ENCODE measurements at places on chromosomes 2 and 18.
A peak's percentile ranks its signal among the peaks of the same experiment; 100 is the strongest.

DNA sequence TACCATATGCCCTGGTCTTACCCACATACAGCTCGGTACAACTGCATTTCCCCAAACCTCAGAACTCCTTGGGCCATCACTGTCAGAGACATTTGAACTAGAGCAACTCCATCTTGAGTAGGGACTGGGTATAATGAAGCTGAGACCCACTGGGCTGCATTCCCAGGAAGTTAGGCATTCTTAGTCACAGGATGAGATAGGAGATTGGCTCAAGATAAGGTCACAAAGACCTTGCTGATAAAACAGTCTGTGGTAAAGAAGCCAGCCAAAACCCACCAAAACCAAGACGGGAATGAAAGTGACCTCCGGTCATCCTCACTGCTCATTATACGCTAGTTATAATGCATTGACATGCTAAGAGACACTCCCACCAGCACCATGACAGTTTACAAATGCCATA, 131.3 kb downstream of the PIK3C3 start:
- DNase-seq, result no peak

- peak; percentile 60 for DNase-seq
These were observed 2.8 kb downstream of the ONECUT2 start for GRCh38 chr18:57437766-57438671.

- no peak for DNase-seq
These were observed 36.1 kb upstream of the TNFRSF11A start for GRCh38 chr18:62289047-62289446.

DNA sequence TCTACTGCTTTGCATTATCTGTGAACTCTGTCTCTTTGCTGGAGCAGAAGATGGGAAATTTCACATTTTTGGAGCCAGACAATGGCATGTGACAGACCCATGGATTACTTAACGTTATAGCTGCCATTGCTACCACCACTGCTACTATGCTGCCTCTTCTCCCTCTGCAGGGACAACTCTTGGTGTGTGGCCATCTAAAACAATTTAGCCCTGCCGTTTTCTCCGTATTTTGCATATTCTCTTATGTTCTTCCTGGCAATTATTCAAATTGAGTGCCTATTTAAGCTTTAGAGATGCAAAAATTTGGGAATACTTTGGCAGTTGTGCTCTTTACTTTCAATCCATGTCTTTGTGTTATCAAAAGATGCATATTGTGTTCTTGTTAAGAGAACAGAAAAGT, 386.8 kb downstream of the XIRP2 start:
- no peak for DNase-seq

- no peak for DNase-seq
These were observed 66.9 kb downstream of the CDH20 start for GRCh38 chr18:61400016-61400635.

- DNase-seq, result no peak
These were observed 92.5 kb downstream of the DGKD start for GRCh38 chr2:233446606-233447305.

GRCh38 chr2:222888716-222889115, 27.9 kb downstream of the ACSL3 start:
- DNase-seq, result no peak

DNA sequence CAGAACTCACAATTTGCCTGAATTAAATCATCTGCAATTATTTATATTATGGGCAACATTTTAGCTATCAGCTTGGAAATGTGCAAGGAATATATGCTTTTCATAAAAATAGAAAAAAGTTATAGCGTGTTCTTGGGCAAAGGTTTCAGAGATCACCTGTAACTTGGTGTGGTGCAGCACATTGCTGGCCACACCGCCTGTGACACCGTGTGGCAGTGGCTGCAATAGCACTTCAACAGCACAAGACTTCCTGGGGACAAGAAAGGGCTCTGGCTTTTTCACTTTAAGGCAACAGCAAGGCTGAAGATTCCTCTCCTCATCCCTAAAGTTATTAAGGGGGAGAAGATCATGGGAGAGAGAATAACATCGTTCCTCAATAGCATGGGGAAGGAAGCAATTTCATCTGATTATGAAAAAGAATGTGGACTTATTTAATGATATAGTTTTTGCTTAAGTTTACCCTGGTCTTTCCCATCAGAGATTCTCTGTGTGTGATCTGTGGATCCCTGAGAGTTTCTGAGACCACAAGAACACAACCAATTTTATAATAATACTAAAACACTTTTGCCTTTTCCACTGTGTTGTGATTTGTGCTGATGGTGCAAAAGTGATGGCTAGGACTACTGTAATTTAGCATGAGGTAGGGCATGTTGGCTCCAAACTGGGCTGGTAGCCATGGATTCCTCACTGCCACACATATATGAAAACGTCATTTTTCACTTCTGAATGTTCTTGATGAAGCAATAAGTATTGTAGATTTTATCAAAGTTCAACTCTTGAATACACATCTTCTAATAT, 15.0 kb upstream of the SERPINB3 start:
- no peak for DNase-seq

DNA sequence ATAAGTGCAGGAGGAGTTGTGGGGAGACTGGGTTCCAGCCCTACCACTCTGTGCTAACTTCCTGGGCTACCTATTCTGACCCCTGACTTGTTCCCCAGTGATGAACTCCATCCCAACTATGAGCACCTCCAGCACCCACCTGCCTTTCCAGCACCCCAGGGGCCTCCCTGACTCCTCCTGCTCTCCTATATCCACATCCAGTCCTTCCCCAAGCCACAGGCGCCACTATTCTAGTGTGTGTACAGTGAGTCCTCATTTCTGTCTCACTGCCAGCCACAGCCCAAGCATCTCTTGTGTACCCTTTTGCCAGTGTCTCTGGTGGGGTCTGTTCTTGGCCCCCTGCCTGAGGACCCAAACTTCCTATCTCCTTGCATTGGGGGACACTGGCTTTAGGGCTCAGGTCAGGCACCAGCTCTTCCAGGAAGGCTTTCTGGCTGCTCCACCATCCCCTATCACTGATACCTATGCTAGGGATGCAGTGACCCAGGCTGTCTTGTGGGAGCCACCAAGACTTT, 145.2 kb downstream of the INHBB start:
- no peak for DNase-seq

- DNase-seq, result no peak
These were observed 172.1 kb downstream of the CBLN2 start for GRCh38 chr18:72372076-72372475.

DNA sequence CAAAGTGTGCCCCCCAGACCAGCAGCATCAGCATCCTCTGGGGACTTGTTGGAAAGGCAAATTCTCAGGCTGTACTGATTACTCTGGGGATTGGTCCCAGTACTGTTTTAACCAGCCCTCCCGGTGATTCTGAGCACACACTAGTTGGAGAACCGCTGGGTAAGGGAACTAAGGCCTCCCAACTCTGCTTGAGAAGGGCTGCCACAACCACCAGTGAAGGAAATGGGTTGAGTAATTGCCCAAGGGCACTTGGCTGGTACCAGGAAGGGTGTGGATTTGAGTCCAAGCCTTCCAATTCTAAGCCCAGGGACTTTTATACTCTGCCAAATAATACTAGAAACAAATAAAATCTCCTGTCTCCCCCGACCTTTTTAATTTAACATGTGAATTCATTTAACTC, 219.9 kb downstream of the SETBP1 start:
- DNase-seq, result no peak

DNA sequence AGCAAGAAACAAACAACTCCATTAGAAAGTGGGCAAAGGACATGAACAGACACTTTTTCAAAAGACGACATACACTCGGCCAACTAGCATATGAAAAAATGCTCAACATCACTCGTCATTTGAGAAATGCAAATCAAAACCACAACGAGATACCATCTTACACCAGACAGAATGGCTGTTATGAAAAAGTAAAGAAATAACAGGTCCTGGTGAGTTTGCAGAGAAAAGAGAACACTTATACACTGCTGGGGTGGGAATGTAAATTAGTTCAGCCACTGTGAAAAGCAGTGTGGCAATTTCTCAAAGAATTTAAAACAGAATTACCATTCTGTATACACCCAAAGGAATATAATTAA, 130.5 kb downstream of the PLCL1 start:
- no peak for DNase-seq

DNA sequence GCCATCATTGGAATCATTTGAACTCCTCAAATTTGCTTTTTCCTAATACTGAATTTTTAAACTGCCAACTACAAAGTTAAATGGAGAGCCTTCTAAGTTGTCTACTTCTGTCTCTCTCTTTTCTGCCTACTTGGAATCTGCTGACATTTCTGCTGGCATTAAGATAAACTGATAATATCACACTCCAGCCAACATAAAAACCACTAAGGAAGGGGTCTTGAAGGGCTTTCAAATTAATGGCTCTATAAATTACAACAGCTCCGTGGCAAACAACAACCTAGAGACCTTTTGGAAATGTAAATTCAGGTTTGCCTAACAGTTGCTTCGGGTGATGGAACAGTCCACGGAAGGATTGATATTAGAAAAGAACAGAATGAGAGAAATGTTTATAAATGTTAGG, 12.1 kb downstream of the ALPP start:
- DNase-seq, result no peak

- no peak for DNase-seq
These were observed 64.5 kb downstream of the LYPD1 start for GRCh38 chr2:132605236-132606180.

GRCh38 chr2:56801770-56802169, 618.0 kb downstream of the CCDC85A start:
- DNase-seq, result no peak

DNA sequence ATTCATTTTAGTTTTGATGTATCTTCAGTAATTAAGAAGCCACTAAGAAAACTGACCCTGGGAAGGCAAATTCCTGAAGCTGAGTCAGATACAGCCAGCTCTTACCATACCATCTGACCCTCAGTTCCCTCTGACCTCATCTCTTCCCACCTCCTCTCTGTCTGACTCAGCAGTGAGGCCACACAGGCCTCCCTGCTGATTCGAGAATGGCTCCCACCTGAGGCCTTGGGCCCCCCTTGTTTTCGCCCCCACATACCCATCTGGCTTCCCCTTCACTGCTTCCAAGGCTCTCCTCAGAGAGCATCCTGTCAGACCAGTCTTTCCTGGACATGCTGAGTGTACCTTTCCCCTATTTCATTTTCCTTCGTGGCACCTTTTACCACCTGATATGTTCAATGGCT, 71.0 kb upstream of the CYP1B1 start:
- DNase-seq, result no peak

DNA sequence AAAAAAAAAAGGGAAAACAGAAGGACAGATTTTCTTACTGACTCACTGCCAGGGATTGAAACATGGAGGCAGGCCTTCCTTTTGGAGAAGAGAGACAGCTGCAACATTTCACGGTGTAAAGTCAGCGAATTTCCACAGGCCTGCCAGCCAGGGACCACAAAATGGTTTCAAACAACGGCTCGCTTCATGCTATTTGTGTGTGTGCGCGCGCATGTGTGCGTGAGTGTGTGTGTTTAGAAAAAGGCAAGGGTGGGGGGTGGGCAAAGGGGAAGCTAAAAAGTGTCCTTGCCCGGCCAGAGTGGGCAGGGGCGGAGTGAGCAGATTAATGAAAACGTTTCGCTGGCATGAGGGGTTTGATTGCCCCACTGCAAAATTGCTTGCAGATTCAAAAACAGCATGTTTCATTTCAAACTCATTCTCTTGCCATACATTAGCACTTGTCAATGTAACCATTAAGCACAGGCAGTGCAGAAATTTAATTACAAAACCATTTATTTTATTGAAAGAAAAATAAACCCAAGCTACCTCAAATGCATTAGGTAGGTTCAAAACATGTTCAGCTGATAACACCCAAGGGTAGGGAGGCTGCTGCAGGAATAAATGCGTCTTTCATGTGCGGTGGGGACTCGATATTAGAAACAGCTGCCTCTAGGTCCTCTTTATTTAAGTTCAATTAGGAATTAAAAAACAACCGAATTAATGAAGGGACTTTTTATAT, 182.1 kb upstream of the SIX2 start:
- DNase-seq, result no peak

GRCh38 chr2:120747281-120747680, 11.6 kb downstream of the GLI2 start:
- no peak for DNase-seq

DNA sequence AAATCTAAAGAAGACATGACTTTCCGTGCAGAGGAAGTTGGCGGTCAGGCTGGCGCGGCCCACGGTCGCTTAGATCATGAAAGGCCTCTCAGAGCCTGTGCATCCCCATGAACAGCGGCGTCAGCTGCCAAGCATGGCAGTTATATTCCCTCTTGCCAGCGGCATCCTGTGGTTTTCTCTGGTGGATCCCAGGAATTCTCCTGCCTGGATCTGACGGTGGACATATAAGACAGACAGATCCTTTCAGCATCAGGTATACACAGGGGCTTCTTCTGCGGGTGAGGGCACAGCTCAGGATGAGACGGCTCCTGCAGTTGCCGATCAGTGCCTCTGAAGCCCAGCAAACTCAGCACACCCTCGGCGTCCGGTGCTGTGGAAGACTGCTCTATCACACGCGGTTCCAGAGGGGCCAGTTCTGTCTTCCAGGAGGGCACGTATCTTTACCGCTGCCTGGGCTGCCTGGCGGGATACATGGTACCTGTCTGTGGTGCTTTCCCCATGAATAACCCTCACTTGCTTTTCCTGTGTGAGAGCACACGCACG, 157.8 kb downstream of the LDLRAD4 start:
- DNase-seq, result no peak

GRCh38 chr2:232367016-232367415, 11.5 kb upstream of the ALPP start:
- no peak for DNase-seq

GRCh38 chr2:223180463-223180862, 128.5 kb downstream of the KCNE4 start:
- DNase-seq, result no peak

- no peak for DNase-seq
These were observed 54.4 kb downstream of the DOK6 start for GRCh38 chr18:69455125-69455524.

DNA sequence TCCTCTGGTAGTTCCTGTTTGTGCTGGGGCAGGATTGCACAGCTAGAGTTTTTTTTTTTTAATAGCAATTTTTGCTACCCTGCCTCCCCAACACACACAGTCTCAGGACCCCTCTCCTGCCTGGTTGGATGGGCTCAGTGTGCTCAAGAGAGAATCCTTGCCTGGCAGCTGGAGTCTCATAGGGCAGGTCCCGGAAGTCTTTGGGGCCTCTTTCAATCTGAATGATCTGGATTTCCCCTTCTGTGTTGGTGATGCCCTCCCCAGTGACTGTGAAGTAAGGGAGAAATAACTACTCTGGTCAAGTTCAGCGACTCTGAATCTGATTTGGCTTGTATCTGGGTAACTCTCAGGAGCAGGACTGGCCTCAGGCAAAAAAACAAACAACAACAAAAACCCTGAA, 220.6 kb upstream of the LRRTM1 start:
- no peak for DNase-seq

DNA sequence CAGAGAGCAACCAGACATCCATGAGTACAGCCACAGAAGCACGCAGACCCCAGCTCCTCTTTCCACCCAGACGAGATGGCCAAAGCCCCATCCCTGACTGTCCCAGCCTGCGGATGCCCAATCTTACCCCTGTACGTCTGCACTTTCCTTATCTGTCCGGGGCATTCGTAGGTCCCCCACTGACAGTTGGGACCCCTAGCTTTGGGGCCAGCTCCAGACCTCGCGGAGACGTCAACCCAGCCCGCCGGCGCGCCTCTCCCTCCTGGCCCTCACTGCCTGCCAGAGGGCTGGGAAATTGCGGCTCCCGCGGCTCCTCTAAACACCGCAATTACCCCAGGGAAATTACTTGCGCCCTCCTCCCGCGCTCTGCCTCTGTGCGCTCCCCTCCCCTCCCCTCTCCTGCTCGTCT, 2.3 kb downstream of the ECEL1 start:
- no peak for DNase-seq

- DNase-seq, result no peak
These were observed 32.3 kb downstream of the NCK2 start for GRCh38 chr2:105777031-105777482.

All from stimulated activated CD8-positive, alpha-beta memory T cell treated with anti-CD3 and anti-CD28 coated beads, Interleukin-4, amount 100 ng/mL, for 24 hours (primary cell).